ENCODE measurements at places on chromosomes 4 and X.

GRCh38 chr4:24800325-24800895 lies 5.0 kb downstream of the SOD3 start:
- DNase-seq: no peak

DNA sequence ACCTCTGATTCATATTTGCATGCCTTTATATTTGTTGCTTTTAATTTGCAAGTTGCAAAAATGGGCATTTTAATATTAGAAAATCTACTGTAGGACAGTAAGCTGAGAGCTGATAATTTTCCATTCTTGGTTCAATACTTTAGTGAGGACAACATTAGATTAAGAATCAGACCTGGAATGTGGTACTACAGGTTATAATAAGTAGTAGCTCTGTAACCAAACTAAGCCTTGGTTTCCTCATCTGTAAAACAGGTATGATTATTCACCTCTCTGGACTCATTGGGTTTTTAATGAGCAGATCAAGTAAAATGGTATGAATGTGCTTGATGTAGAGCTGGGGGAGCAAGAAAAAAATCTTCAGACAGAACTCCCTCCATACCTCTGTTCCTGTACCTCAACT lies 31.1 kb downstream of the PRRG1 start:
- no peak for DNase-seq

- no peak for DNase-seq
These were observed 426.8 kb upstream of the CNKSR2 start for GRCh38 chrX:20947411-20947912.

- DNase-seq: no peak
These were observed 14.3 kb downstream of the FAM9C start for GRCh38 chrX:13029887-13030771.

GRCh38 chr4:173037242-173037641 lies 131.4 kb upstream of the GALNT7 start:
- DNase-seq: no peak

GRCh38 chr4:102153391-102153790 lies 191.9 kb downstream of the SLC39A8 start:
- no peak for DNase-seq

- no peak for DNase-seq
These were observed 2.8 kb downstream of the MXD4 start for GRCh38 chr4:2259036-2259540.

DNA sequence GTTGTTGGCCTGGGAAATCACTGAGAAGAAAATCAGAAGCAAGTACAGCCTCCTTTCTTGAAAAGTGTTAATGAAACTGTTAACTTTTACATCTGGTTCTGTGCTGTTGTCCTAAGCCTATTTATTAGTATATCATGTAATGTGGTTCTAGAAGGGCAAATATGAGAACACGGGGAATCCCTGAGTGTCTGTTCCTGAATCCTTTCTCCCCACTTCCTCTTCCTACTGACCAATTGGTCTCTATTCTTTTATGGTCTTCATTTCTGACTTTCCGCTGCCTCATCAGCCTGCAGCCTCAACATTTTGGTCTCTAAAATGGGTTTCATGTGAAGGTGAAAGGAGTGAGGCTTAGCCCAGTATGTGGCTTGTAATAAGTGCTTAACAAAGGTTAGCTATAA lies 159.9 kb upstream of the MAMLD1 start:
- DNase-seq: no peak

GRCh38 chr4:102761906-102762305 lies 1.1 kb upstream of the MANBA start:
- no peak for DNase-seq

DNA sequence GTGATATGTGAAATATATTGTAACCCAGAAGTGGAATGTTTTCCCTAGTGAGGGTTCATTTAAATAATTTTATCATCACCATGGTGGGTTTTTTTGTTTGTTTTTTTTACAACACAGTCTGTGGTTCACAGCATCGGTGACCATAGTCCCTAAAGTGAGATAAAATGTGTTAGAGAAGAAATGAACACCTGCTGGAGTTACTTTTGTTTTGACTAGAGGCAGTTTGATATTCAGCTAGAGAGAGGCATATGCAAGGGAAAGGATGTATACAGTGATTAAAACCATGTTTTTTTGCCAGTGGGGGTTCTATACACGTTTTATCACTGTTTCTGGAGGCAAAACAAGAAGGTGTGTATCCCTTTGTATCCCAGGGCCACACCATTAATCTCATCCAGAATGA lies 541.5 kb downstream of the PCDH7 start:
- DNase-seq: no peak

DNA sequence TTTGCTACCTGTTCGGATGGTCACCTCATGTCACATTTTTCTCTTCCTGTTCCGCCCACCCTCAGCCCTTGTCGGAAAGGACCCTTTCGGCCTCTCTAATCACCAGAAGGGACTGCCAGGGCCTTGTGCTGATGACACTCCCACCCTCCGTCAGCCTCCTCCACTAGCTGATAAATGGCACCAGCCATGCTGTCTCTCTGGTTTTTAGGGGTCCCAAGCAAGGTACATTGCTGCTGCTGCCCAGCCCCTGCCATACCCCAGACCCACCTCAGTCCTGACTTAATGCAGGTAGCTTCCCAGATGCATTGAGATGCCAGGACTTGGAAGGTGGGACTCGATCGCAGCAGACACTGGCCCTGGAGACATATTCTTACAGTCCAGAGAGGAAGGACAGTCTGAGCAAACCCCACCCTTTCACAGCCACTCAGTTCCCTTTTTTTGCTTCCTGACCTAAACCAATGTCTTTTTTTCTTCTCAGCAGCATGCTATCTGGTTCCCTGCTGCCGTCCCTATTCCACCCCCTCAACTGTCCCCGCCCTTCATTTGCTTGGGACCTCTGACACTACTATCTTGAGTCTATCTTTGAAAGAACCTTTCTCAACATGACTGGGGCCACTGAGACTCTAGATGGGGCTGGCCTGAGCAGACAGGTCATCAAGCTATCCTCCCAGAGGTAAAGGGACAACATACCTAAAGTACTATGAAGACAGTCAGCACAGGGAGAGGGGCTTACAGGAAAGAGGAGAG lies at the start of gene BTK:
BTK (minus strand) TSS at position 397 of the 747 bp plus-strand sequence. CDS start 10,907 bp downstream, outside the sequence.
- DNase-seq: no peak

DNA sequence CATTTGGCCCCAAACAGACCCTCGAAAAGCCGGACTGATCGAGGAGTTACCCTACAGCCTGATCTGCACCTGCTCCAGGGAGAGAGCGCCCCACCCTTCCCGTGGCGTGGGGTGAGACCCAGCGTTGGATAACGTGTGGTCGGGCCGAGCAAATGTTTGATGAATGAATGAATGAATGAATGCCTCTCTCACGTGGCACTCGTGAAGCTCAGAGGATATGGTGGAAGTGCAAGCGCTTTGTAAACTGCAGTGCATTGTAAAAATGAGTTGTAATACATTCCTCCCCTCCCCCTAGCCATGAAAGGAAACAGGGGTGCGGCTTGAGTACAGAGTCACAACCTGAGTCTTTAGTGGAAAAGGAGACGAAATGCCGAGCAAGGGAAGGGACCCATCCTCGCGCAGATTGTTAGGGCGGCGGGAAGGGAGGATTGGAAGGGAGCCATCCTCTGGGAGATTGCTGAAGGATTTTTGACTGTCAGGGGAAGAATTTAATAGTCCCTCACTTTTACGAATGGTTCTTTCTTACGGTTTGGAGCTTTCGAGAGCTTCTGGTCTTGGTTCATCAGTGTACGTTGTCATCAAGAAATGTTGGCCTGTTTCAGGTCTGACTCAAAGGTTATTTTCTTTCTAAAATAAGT lies 772 bp upstream of the FBXW7 start:
- peak; percentile 22 for DNase-seq
